Right renal pelvis (tissue), 4 donors: ENCODE measurements at places on chromosomes 6 and 20. TPM values are rescaled to one million over a fixed set of nuclear protein-coding genes. Genes with fewer than 3 reads are reported as not detected.

DNA sequence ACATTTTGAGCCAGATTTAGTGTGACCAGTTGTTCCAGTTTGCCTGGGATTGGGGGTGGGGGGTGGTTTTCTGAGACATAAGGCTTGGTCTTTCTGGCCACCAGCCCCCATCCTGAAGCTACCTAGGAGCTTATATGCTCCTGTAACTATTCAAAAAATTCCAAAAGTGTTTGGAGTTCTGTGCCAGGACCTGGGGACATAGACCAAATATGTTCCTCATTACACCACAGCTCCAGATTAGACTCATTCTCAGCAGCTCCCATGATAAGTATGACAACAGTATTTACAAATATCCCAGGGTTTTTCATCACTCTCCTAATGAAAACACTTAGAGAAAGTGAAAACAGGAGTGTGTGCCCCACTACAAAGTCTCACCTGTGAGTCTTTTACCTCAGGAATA, 37.8 kb upstream of the RNF144B start:
- no peak for DNase-seq

GRCh38 chr6:12245763-12246718, 44.1 kb upstream of the EDN1 start:
- no peak for DNase-seq

DNA sequence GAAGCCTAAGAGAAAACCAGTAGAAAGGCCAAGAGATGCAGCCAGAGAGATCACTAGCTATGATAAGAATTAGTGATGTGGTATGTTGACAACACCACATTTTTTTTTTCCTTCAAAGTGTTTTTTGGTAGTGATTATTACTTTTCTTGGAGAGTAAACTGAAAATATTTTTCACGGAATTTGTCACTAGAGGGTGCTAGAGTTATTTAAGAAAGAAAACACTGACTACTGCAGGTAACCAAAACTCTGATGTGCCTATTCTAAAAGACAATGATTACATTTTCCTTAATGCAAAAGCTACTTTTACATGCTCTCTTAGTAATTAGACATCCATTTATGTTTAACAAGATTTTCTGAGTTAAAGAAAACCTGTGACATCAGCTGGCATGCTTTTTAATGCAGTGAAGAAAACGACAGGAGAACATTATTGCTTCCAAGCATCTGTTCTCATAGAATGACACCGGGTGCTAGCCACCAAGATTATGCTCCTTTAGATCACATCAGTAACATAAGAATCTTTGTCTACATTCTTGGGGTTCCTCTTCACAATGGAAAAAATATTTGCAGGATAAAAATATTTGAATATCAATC, 28.8 kb downstream of the RWDD2A start:
- no peak for DNase-seq

Gene BCAS1
- polyA plus RNA-seq = 2.4 TPM

Gene BAK1
- 23.6 TPM for polyA plus RNA-seq

Gene CDYL
- polyA plus RNA-seq = 27.7 TPM
